Suppressor macrophage treated with lipopolysaccharide for 4 hours (primary cell): ENCODE measurements at places on chromosomes 7 and 10.
A peak's percentile ranks its signal among the peaks of the same experiment; 100 is the strongest.

DNA sequence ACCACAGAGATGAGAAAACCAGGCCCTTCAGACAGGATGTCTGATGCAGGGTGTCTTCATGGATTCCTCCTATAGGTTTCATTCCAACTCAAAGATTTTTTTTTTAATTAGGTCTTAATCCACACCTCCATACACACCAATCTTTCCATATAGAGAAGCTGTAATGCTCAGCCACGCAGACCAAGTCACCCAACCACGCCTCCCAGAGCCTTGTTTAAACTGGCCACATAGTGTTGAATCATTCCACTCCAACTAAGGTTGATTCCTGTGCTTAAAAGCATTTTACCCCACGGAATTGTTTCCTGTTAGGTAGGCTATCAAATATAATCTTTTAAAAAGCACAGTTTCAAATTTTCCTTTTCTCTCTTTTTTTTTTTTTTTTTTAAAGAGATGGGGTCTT, 153.6 kb downstream of the TYW1B start:
- DNase-seq, result no peak

- DNase-seq, result no peak
Observed at GRCh38 chr7:97430006-97430405, 301.9 kb upstream of the TAC1 start.

DNA sequence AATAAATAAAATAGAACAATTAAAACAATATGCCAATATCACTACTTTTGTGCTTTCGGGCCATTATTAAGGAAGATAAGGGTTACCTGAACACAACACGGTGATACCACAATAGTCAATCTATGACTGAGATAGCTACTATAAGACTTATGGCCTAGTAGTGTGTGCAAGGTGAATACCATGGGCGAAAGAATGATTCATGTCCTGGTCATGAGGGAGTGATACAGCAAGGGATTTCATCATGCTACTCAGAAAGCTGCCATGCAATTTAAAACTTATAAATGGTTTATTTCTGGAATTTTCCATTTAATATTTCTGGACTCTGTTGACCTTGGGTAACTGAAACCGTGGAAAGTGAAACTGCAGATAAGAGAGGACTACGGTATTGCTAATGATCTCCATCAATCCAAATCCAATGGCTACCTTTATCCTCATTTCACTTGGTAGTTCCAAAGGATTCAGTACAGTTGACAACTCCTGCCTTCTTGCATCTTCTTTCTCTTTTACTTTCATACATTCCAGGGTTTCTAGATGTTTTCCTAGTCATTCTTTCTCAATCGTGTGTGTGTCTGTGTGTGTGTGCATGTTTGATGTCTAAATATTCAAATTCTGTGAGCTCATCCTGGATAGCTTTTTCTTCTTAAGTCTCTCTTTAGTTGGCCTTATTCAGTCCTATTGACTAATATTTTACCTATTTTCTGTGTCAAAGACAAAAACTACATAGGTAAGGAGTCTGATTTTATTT, 100.5 kb upstream of the MAGI2 start:
- DNase-seq, result peak; percentile 2

GRCh38 chr7:67696124-67696523, 699.5 kb downstream of the TYW1 start:
- DNase-seq, result no peak

DNA sequence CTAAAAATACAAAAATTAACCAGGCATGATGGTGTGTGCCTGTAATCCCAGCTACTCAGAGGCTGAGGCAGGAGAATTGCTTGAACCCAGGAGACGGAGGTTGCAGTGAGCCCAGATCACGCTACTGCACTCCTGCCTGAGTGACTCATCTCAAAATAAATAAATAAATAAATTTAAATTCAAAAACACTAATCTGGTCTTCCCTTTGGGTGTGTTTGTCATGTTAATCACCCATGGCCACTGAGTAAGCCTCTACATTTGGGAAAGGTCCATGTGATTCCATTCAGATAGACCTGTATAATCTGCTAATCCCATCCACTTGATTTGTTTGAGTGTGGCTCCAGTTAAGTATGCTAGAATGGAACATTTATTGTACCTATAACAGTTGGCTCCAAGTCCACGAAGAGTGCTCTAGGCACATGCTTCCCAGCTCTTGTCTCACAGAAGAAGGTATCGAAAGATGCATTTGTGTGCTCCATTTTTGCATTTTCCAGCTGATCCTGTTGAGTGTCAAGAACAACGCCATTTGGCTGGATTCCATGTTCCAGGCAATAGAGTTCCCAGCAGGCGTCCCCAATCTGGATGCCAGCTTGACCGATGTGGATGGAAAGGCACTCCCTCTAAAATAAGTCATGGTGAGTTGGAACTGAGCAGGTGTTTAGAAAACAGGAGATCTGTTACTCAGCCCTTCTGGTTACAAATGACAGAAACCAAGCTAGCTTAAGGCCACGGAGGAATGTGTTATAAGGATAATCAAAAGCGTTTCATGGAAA, 4.0 kb downstream of the TUBAL3 start:
- no peak for DNase-seq

DNA sequence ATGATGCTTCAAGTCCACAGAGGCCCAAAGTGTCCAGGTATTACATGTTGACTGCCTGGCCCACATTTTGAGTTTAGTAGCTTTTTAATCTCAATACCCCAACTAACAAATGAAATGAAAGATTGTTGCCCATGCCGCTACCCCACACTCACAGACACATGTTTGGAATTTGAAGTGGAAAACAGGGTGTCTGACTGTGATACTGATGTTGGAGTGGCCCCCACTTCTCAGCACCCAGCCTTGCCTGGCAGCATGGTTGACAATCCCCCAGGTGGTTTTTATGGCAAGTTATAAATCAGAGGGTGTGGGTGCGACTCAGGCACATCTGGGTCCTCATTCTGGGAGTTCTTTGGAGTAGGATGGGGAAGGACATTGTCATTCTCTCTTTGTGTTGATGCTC, 314.7 kb upstream of the ZNF32 start:
- no peak for DNase-seq
